Mammary epithelial cell (primary cell): ENCODE measurements at places on chromosomes 4 and X. TPM values are rescaled to one million over a fixed set of nuclear protein-coding genes. Genes with fewer than 3 reads are reported as not detected.

GRCh38 chrX:134798472-134798871 lies 140.2 kb upstream of the PLAC1 start:
- no peak for DNase-seq

DNA sequence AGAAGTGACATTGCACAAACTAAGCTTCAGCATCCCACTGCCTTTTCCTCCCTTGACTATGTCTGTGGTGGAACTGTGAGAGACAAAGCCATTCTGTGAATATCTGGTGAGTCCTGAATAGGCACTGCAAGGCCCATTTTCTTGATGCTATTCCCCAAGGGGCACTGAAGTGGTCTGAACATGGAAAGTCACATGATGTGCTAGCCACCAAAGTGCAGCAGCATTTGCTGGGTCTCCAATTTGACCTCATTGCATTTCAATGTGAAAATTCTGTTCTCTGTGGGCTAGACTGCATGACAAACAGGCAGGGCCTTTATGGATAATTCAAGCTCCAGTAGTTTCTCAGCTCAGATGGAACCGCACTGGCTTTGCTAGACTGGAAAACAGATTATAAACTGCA lies 627.4 kb upstream of the BOD1L1 start:
- DNase-seq: no peak

Gene CAMK2D
- total RNA-seq: 36.3 and 57.8 TPM in 2 replicates

DNA sequence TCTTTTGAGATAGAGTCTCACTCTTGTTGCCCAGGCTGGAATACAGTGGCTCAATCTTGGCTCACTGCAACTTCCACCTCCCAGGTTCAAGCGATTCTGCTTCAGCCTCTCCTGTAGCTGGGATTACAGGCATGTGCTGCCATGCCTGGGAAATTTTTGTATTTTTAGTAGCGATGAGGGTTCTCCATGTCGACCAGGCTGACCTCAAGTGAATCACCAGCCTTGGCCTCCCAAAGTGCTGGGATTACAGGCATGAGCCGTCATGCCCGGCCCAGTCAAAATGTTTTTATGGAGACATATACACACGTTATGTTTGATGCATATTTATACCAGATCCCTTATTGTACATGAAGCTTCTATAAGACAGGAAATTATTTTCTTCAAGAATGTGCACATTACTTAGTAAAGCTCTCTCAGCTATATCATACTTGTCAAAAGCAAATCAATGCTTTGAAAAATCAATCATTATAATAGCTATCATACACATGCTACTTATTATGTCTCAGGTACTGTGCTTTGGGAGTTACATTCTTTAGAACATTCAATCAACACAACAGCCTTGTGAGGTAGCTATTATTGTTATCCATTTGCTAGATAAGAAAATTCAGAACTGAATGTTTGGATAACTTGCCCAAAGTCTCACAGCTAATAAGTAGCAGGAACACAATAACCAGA lies 269.2 kb downstream of the FSTL5 start:
- peak; percentile 66 for DNase-seq

DNA sequence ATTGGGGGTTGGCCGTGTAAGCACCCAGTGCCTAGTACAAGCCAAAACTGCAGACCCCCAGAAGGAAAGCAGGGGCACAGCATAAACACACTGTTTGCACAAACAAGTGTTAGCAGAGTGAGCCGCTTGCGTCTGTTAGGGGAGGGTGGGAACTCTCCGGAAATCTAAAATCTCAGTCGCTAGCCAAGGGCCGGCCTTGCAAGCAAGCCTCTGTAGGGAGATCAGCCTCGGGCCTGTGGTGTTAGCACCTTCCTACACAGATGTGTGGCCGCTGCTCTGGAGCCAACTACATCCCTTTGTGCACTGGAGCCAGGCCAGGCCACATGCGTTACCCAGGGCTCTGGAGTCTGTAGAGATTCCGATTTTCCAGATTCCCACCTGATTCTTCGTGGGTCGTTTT lies 67.1 kb downstream of the GPR143 start:
- no peak for DNase-seq

GRCh38 chr4:142098900-142099545 lies 462.6 kb downstream of the IL15 start:
- no peak for DNase-seq

Gene TRIM60
- not detected for total RNA-seq

DNA sequence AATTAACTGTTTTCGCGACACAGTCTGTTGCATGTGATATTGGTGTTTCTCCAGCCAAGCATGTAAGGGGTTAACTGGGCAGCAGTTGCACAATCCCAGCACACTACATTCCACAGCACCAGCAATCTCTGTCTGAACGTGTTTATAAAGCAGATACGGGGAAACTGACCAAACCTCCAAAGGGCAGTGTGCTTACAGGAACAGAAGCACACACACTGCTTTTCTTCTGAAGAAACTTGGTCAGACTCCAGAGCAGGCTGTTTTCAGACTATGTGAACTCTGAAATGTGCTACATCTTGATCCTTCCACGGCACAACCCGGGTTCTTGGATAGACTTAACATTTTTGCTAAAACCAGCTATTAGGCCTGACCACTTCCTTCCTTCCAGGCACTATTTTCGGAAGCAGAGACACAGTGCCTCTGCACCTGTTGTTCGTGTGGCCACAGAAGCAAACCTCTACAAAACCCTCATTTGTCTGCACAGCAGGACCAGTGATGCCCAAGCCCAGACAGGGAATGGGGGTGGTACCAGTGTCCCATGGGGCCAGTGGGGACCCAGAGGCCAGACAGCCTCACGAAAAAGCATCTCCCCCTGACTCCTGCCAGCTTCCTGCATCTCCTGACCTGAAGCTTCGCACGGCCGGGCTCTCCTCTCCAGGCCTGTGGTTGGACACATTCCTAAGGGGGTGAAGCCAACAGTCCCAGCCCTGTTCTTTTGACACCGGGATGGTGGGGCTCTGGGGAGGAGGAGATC lies 90.1 kb downstream of the IRF2 start:
- peak; percentile 93 for DNase-seq

GRCh38 chr4:175070444-175070843 lies 152.3 kb downstream of the ADAM29 start:
- DNase-seq: no peak

DNA sequence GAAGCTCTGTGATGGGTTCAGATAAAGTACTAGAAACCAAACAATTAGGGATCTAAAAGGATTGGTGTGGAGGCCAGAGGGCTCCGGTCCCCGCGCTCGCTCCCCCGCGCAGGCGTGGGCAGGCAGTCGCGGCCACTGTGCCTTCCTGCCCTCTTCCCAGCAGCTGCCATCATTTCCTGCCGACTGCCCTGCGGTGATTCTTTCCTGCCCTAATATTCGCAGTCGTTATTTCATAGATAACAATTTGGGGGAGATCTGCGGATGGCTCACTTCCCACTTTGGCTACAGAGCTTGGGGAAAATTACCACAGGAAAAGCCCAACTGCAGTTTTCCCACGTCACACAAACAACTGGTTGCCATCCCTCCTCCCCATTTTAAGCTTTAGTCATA lies 2.2 kb downstream of the GRIA2 start:
- no peak for DNase-seq

Gene MYOZ2
- not detected in 2 replicates for total RNA-seq

Gene ITIH6
- not detected in 2 replicates for total RNA-seq
